GM12865 (cell line): ENCODE measurements at places on chromosomes 11 and 22.

GRCh38 chr11:71447791-71448256, 369 bp downstream of the DHCR7 start:
- peak; percentile 22 for DNase-seq

DNA sequence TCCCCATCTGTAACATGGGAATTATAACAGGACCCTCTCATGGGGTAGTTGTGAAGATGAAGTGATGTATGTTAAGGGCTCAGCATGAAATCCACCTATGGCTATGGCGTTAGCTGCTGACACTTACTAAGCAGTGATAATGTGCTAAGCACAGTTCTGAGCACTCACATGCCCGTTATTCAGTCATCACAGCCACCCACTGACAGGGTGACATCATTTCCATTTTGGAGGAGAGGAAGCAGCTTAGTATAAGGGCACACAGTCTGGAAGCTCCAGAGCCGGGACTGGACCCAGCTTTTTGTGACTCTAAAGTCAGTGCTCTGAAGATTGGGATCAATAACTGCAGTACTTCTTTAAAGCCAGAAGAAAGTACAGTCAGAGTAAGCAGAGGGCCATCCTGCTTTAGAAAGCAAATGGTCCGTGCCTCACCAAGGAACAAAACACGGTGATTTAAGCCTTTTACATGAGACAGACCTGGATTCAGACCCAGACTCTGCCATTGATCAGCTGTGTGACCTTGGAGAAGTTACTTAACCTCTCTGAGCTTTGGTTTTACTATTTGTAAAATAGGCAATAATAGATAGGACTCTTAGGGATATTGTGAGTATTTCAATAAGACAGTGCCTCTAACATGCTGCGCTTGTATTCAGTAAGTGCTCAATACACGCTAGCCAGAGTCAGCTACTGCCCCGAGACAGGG, 61.5 kb downstream of the SGSM1 start:
- DNase-seq: no peak

- DNase-seq: no peak
Observed at GRCh38 chr11:44999068-44999467, 48.4 kb upstream of the TP53I11 start.

DNA sequence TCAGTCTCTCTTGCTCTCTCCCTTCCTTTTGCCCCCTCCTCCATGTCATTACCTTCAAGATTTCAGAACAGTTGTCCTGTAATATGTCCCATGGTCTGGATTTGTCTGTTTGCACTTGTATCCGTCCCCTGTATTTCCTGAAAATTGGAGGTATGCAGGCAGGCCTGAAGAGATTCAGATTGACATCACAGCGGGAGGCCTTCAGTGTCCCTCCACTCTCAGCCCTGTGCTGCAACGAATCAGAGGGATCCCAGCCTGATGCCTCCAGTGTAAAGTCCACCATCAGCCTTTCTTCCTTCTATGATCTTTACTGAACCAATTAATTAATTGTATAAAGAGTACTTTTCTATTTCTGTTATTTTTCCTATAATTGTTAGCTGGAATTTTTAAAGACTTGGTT, 57.3 kb downstream of the ELMOD1 start:
- DNase-seq: no peak

DNA sequence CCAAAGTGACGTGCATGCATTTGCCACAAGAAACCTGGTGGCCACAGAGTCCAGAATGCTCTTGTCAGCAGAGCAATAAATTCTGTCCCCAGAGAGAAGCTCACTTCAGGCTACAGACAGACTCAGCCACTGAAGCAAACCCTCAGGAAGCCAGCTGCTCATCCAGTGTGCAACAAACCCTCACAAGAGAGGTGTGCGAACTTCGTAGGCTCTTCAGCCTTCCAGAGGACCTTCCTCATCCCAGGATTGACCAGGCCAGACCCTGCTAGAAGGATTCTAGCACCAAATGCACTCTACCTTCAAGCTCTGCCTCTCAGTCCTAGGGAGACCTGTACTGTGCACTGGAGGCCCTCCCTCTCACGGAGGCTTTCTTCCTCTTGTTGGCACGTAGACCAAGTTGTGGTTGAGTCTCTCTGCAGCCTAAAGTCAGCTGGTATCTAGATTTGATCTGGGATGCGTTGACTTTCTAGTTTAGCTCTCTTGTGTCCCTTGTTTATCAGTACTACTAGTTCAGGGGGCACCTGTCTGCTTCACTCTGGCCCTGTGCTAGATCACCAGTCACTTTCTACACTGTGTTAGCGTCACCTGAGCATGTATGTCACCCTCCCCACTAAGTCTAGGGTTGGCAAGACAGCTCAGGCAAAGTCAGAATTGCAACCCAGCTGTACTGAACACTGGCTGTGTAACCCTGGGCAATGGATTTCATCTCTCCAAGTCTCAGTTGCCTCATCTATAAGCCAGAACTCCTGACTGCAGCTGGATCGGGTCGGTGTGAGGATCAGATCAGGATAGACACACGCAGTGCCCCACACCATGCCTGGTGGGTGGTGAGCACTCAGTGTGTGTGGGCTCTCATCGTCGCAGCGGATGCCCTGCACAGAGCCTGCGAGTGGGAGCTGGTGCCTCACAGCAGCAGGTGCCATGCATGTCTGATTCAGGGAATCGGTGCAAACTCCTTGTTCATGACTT, 22.1 kb upstream of the TMPRSS13 start:
- DNase-seq: peak; percentile 41

- DNase-seq: no peak
Observed at GRCh38 chr11:123569393-123569792, 85.0 kb downstream of the SCN3B start.

DNA sequence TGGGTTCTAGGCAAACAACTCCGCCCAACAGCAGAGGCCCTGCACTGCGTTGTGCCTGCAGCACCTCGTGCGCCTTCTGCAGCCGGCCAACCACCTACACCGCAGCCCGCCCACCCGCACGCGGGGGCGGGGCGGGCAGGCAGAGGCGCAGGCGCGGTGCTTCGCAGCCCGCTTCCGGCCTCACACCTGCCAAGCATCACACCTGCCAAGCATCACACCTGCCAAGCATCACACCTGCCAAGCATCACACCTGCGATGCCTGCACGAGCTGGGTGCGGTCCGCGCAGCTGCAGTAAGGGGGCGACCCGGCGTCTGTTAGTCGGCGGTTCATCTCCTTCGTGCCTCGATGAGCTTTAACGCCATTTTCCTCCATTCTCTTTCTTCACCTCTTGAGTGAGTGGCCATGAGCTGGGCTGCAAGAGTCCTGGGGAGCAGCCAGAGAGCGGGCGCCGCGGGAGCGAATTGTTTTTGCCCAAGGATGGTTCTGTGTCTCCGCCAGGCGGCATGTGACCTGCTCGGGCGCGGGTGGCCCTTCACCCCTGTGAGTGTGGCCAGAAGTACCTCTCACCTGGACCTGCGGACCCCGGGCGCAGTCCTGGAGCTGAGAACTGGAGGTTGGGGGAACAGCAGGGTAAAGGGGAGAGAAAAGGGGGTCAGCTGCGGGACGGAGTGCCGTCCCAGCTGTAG, at the start of gene LDHAL6A:
Gene LDHAL6A, plus strand, starts transcription at position 171 of the 687 bp plus-strand sequence. CDS start 825 bp downstream, outside the sequence.
- no peak for DNase-seq

GRCh38 chr11:10164621-10165020, 129.4 kb downstream of the SBF2 start:
- no peak for DNase-seq

DNA sequence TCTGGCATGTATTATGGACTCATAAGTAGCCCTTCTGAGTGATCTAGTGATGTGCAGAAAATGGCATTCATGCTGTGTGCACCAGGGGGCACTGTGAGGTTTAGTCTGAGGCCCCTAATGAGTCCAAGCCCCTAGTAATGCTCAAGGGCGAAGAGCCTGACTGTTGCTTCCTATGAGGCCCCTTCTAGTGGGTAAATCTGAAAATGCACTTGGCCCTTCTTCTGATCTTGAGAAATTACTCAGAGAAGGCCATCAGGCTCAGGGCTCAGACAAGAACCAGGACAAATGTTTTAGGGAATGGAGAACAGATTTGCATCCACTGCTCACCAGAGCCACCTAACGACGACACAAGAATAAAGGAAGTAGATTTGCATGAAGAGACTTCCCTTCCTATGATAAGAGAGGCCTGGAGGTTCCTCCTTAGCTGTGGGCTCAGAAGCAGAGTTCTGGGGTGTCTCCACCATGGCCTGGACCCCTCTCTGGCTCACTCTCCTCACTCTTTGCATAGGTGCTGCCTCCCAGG, 75.8 kb downstream of the GGTLC2 start:
- DNase-seq: peak; percentile 84

- DNase-seq: no peak
Observed at GRCh38 chr11:95499516-95500135, 268.6 kb upstream of the SESN3 start.

DNA sequence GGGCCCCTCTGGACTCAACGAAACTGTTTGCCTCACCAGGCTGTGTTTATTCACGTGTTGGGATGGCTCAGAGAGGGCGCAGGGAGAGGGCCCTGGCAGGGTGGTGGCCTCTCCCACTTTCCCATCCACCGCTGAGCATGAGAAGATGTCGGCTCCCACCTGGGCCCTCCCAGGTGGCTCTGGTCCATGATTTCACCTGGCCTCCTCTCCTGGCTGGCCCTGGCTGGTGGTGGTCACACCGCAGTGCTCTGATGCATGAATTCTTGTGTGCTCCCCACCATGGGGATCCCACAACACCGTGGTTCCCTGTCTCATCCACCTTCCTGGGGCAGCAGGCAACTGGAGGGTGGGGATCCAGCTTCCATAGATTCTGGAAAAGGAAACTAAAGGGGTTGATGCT, 13.4 kb downstream of the RTL6 start:
- no peak for DNase-seq

GRCh38 chr11:83158357-83158786, 1.4 kb downstream of the PCF11 start:
- peak; percentile 60 for DNase-seq

DNA sequence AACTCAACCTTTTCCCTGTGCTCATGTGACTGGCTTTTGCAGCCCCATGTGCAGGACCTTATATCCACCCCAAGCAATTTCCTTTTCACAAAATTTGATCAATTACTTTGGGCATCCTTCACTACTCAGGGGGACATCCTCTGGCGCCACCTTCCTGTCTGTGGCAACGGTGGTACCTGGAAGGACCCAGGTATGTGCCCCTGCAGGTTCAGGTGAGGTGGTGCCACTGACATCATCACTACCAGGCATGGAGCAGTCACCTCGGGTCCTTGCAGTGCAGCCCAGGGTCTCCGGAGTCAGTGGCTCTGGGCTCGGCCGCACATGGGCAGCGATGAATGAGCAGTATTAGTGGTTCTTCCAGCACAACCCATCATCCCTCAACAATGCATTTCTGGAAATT, 37.7 kb upstream of the B3GAT1 start:
- DNase-seq: no peak

GRCh38 chr11:17772704-17773600, 38.4 kb downstream of the KCNC1 start:
- no peak for DNase-seq

GRCh38 chr11:131909426-131910177, 539.2 kb downstream of the NTM start:
- no peak for DNase-seq

DNA sequence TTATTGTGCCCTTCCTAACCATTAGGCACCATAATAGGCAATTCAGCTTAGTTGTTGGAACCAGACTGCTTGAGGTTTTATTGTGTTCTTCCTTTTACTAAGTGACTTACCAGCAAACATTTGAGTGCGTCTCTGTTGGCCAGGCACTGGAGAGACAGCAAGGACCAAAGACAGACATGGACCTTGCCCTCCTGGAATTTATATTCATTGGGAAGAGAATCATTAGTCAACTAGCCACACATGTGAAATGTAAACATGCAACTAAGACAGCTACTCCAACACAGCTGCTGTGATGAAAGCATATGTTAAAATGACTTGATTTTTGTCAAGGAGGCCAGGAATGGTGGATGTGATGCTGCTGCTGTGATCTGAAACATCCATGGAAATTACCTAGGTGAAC, 106.4 kb downstream of the TRAF6 start:
- no peak for DNase-seq

DNA sequence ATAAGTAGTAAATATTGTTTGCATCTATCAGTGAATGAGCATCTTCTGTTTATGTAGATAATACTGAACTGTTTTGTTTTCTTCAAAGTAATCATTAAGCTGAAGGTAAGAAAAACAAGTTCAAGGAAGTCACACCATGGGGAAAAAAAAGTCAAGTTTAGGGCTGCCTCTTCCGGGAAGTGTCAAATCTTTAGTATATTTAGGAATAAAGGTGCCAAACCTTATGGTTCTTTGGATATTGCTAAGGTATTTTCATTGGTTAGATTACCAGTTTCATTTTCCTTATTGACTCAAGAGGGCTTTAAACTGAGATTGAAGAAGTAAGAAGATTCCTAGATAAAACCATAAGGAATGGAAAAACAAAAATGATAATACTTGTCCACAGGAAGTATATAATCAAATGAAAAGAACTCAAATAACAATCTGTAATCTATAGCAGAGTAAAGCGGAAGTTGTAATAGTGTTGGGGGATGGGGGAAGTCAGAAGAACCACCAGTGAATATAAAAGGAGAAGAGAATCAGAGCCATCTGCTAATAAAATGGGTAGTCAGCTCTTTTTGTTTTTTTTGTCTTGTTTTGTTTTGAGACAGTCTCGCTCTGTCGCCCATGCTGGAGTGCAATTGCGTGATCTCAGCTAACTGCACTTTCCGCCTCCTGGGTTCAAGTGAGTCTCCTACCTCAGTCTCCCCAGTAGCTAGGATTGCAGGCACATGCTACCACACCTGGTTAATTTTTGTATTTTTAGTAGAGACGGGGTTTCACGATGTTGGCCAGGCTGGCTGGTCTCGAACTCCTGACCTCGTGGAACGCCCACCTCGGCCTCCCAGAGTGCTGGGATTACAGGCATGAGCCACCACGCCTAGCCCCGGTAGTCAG, 2.3 kb downstream of the ATM start:
- peak; percentile 67 for DNase-seq

GRCh38 chr22:35135165-35135564, 69.2 kb downstream of the ISX start:
- DNase-seq: no peak

- peak; percentile 97 for DNase-seq
Observed at GRCh38 chr11:4607781-4608666, at the start of gene TRIM68. Gene TRIM68, minus strand, starts transcription at chr11:4608231. Its CDS starts 2,727 bp downstream, at chr11:4605504.

GRCh38 chr11:250740-251299, 14.0 kb downstream of the PSMD13 start:
- DNase-seq: peak; percentile 69

DNA sequence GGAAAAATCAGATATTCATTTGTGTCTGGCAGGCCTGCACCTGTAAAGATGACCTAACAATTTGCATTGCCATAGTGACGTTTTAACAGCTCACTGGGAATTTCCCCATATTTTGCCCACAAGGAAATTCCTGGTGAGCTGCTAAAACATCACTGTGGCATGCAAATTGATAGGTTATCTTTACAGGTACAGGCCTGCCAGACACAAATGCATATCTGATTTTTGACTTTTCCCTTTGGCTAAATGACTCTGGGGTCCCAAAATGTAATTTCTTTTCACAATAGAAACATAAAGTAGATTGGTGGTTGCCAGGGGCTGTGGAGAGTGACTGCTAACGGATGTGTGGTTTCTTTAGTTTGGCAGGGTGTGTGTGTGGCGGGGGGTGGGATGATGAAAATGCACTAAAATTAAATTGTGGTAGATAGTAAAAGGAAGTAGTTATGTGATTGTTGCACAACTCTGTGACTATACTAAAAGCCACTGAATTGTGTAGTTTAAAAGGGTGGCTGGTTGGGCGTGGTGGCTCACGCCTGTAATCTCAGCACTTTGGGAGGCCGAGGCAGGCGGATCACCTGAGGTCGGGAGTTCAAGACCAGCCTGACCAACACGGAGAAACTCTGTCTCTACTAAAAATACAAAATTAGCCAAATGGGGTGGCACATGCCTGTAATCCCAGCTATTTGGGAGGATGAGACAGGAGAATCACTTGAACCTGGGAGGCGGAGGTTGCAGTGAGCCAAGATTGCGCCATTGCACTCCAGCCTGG, 18.5 kb upstream of the FEZ1 start:
- DNase-seq: peak; percentile 89
